ENCODE measurements at places on chromosomes 4 and X. TPM values are rescaled to one million over a fixed set of nuclear protein-coding genes. Genes with fewer than 3 reads are reported as not detected.

The TCEAL7 gene
- total RNA-seq: 6.5 TPM

The BANK1 gene
- 0.25 TPM for total RNA-seq

The CRMP1 gene
- total RNA-seq: not detected

The MSL3 gene
- 22.6 TPM for total RNA-seq

The TMEM156 gene
- total RNA-seq: 0.61 TPM

Data from foreskin keratinocyte (primary cell).